NCI-H1417 treated with DMSO at 0.1 percent for 48 hours (cell line): ENCODE measurements at places on chromosomes 5 and 9.

- DNase-seq: no peak
These were observed 2.1 kb downstream of the RXRA start for GRCh38 chr9:134328341-134328840.

GRCh38 chr5:149464796-149465489 is 85.9 kb upstream of the IL17B start:
- DNase-seq: no peak

DNA sequence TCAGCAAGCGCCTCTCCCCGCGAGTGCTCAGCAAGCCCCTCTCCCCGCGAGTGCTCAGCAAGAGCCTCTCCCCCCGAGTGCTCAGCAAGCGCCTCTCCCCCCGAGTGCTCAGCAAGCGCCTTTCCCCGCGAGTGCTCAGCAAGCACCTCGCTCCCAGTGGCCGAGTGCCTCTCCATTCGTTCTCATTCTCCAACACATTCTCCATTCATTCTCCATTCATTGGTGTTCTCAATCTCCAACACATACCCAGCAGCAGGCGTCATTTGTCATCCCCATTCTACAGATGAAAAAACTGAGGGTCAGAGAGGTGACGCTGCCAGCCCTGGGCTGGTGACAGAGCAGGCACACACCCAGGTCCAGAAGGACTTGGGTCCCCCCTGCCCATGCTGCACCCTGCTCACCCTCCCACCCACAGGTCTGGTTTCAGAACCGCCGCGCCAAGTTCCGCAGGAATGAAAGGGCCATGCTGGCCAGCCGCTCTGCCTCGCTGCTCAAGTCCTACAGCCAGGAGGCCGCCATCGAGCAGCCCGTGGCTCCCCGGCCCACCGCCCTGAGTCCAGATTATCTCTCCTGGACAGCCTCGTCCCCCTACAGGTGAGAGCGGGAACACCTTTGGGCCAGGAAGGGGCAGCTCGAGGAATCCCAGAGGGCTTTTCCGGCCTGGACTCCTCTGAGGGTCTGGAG is 32.5 kb downstream of the PTGES start:
- no peak for DNase-seq

GRCh38 chr9:135198586-135199285 is 111.3 kb downstream of the OLFM1 start:
- no peak for DNase-seq

GRCh38 chr9:73269430-73270101 is 117.9 kb downstream of the ANXA1 start:
- DNase-seq: no peak

GRCh38 chr9:89388868-89389177 is 70.5 kb downstream of the SECISBP2 start:
- no peak for DNase-seq

- no peak for DNase-seq
These were observed 202.4 kb downstream of the DAB2IP start for GRCh38 chr9:121853617-121854395.

- DNase-seq: no peak
These were observed 21.5 kb upstream of the SUSD3 start for GRCh38 chr9:93036887-93037475.

- DNase-seq: no peak
These were observed 17.4 kb downstream of the SLC12A2 start for GRCh38 chr5:128100860-128101557.

DNA sequence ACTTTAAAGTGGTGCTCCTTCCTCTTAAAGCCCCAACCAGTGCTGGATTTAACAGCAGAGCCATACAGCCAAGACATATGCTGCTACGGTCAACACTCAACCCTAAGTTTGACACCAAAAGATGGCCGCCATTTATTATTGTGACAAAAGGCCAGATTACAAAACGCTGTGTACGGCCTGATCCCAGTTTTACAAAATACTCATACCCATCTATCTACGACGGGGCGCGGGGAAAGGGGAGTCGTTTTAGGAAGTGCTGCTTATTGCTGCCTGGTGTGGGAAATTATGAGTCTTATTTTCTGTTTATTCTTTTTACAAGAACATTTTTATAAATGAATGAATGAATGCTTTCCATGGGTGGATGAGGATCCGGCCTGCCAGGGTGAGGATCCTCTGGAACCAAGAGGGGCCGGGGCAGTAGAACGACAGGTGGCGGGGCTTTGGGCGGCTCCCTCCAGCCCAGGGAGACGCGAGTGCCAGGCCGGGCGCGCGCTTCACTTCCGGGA is 457 bp upstream of the IDNK start:
- DNase-seq: no peak

- no peak for DNase-seq
These were observed 62.4 kb upstream of the HTR4 start for GRCh38 chr5:148716716-148717115.

- no peak for DNase-seq
These were observed 1503.0 kb downstream of the EFNA5 start for GRCh38 chr5:106167766-106168165.

GRCh38 chr5:132411304-132412013 is 41.9 kb downstream of the SLC22A5 start:
- DNase-seq: no peak

DNA sequence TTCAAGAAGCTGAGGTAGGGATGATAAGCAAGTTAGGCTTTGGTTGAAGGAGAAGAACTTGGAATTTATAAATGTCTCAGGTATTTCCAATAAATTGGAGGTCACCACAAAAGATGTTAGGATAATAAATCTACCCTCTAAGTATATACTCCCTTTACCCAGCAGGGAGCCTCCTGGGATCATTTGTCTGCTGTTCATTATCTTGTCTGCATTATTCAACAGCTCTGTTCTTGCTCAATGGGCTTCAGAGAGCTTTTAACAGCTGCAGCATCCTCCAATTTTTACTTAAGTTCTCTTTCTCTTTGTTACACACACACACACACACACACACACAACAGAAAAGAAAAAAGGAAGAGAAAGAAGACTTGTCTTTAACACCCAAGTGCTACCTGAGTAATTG is 51.7 kb upstream of the VPS13A start:
- DNase-seq: no peak

DNA sequence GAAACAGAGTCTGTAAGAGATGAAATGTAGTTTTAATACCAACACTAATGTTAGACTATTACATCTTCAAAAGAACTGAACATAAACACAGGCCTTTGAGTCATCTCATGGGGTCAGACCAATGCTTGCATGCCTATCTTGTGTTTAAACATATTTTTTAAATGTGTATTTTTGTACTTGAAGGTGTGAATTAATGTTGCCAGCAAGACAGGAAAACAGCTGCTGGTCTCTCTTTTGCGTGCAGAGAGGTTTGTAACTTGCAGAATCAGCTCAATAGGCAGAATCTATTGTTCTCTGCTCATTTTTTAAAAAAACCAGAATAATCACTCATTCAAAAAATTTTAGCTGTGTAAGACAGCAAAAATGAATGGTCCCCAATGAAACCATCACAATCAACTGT is 180.2 kb downstream of the ALDH1A1 start:
- DNase-seq: no peak

- no peak for DNase-seq
These were observed 98.9 kb downstream of the CEMIP2 start for GRCh38 chr9:71669284-71669995.

- DNase-seq: no peak
These were observed 896 bp downstream of the EBF1 start for GRCh38 chr5:159098603-159099436.

- DNase-seq: no peak
These were observed 130.9 kb upstream of the SLC30A5 start for GRCh38 chr5:68962757-68963484.

- DNase-seq: no peak
These were observed 172.4 kb downstream of the DMRT2 start for GRCh38 chr9:1222511-1222910.

- DNase-seq: no peak
These were observed 122.5 kb upstream of the TRPM3 start for GRCh38 chr9:71243951-71244350.

DNA sequence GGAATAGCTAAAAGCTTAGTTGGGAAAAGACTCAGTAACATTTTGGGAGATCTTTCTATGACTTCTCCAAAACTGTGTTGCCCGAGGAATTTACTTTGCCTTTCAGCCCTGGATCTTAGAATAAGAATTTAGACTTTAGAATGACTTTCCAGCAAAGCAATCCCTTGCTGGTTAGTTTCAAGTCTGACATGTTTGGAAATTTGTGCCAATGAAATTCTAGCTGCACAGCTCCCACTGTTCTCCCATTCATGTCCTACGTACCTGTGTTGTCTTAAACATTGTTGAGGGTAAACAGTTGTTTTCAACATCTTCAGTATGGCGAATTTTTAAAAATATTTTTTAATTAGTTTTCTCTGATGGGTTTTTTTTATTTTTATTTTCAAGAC is 111.4 kb downstream of the CCDC192 start:
- no peak for DNase-seq

GRCh38 chr5:141952020-141952419 is 6.0 kb downstream of the PCDH12 start:
- DNase-seq: no peak

DNA sequence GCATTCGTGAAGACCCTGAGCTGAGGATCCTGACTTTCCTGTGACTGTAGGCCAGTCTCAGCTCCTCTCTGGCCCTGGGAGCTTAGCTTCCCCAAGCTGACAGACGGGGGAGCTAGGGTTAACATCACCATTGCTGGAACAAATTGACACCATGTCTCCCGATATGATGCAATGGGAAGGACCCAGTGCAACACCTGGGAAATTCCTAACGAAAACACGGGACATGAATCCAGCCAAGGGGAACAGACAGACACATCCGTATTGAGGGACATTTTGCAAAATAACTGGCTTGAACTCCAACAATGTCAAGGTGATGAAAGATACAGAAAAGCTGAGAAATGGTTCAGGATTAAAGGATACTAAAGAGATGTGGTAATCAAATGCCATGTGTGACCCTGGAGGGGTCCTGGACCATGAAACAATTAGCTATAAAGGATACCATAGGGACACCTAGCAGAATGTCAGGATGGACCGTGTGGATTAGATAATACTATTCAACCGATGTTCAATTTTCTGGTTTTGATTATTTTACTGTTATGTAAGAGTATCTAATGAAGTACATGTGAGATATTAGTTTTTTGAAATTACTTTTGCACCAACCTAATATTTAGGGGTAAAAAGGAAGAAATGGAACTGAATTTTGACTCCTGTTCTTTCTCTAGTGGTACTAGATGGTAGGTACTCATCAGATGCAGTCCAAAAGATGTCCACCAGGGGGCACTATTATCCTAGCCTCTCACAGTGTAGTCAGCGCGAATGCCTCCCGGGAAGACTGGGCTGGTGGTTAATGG is 52.7 kb downstream of the NDST1 start:
- no peak for DNase-seq

- no peak for DNase-seq
These were observed 190.2 kb downstream of the GABBR2 start for GRCh38 chr9:98518556-98518955.

DNA sequence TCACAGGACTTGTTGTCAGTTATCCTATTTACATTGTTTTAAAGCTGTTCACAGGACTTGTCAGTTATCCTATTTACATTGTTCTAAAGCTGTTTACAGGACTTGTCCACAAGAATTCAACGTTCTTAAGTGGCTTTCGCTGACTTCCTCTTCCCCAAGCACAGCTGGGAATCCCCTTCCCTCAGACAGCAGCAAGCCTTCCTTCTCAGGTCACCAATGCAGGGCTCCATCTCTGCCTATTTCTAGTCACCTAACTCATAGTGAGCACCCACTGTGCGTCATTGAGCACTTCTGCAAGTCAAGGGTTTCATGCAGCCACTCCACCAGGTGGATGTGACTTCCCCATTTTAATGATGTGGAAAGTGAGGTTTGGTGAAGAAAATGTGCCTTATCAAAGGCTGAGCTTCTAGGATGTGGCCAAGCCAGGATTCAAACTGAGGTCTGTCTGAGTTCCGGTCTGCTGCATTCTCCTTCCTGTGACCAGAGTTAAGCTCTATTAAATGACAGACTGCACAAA is 109.8 kb upstream of the ZNF462 start:
- no peak for DNase-seq

DNA sequence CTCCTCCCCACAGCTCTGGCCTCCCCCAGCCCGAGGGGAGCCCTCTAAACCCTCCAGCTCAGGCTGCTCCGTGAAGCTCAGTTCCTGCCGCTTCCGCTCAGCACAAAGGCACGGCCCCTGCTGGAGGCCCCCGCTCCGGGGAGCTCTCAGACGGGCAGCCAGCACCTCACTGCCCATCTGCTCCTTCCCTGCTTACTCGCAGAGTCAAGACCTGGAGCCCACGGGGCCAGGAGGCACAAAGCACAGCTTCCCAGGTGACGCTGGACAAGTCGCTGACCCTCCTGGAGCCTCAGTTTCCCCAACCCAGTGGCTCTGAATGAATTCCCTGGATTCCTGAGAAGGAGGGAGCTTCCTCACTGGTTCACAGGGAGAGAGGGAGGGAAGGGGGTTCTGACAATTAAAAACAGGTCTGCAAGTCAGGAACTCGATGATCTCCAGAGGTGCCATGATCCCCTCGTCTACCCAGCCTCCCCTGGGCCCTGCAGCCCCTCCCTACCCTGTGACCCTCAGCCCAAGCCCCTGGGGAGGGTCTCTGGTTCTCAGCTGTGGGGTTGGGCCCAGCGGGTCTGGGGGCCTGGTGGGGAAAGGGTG is 36.2 kb downstream of the VAV2 start:
- DNase-seq: no peak

- no peak for DNase-seq
These were observed 75.0 kb upstream of the MSX2 start for GRCh38 chr5:174649391-174649790.

DNA sequence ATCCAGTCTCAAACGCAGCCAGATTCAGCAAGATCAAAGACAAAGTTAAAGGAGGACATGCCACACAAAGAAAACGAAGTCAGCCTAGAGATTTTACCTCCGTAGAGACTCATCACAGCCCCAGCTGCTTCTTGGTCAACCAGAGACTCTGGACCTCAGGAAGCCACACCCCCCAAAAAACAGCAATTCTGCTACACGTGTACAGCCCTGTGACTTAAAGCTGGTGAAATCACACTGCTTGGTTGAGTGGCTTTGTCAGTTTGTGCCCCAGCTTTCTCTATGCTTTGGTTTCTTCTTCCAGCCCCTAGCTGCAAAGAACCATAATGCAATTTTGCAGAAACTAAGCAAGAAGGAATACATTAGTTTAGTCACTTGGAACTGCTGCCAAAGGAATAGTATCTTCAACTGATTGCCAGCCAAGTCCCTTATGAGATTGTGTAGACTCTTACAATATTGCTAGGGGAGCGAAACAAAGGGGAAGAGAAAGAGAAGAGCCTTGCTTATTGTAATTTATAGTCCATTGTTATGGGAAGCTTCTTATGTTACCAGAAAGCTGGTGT is 158.8 kb upstream of the ZNF462 start:
- DNase-seq: no peak

DNA sequence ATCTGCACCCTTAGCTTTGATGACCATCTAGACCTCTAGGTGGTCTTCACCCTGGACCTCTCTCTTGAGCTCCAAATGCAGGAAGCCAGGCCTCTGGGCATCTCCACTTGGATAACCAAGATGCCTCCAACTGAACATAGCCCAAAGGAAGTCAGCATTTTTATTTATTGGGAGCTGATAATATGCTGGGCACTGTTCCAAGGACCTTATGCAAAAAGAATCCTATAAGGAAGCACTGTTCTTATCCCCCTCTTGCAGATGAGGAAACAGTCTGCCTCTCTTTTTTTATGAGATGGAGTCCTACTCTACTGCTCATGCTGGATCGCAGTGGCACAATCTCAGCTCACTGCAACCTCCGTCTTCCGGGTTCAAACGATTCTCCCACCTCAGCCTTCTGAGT is 219.9 kb downstream of the CDK5RAP2 start:
- DNase-seq: no peak
